Activated T-helper 2 cell treated with anti-CD3 and anti-CD28 coated beads, Interferon-gamma antibody, Interleukin-2, Interleukin-4, amounts not matched to agents 10 μg/mL and 5 μg/mL and 100 μg/mL, durations not matched to agents 14 hours and 24 hours and 36 hours (primary cell): ENCODE measurements at places on chromosomes 2 and 18.

DNA sequence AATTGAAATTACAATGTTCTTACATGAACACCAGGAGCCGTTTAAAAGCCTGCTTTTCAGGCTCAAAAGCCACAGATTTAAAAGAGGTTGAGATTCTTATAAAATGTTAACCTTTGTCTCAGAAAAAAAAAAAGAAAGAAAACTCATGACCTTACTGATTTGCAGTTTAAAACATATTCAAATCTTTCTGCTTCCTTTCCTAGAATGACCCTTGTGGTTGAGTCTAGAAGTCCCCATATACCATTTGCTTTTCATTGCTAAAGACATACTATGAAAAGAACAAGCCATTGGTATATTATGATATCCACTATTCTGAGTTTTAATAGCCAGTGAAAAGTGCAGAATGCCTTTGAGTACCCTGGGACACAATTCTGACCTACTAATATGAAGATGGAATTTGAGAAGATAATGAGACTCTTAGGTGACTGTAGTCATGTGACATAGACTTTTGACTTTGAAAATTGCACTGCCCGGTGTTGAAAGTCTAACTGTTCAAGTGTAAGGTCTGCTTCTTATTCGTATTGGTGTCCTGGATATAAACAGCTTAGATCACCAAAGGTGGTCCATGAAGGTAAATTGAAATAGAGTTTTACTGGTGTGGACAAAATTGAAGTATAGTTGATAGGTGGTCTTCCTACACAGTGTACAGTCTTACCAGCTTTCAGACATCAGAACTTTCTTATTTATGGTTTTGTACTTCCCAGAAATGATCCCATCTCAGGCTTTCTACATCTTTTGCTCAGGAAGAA, 117.0 kb downstream of the DOCK10 start:
- peaks cover 77% of the 10 kb centered on the region for H3K4me1 ChIP-seq
- no peaks in the 10 kb centered on the region for H3K27me3 ChIP-seq
- DNase-seq = no peak
- H3K4me3 ChIP-seq = peak overlapping the region; percentile 70
- H3K36me3 ChIP-seq = peaks cover 60% of the 10 kb centered on the region

DNA sequence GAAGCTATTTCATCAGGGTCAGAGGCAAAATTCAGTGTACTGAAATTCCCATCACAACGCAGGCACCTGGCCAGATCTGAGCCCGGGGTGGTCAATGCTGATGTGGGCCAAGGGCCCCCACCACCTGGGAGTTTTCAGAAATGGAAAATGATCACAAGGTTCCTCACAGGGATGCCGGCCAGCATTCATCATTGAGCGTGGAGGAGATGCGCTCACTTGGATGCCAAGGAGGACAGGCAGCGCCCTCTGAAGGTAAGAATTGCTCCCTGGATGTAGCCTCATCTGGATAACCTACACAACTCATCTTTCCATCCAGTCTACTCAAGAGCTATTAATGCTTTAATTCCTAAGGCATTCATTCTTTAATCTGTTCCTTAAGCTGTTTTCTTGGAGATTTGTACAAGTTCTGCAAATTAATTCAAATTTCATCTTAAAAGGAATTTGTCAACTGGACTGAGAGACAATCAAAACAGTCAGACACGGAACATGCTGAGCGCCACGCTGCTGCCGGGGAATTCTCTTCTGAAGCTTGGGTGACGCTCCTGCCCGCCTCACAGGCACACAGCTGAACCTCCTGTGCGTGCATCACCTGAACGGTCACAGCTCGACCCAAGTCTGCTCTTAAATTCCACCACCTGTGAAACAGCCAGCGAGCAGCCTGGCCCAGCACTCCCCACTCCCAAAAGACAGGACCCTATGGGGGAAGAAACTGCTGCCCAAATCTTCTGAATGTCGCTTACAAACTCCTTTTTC, 206.7 kb downstream of the HDAC4 start:
- H3K27ac ChIP-seq = no peak overlapping the region
- H3K36me3 ChIP-seq = peaks cover 36% of the 10 kb centered on the region
- peaks cover 3% of the 10 kb centered on the region for H3K4me1 ChIP-seq
- no peak overlapping the region for H3K4me3 ChIP-seq

DNA sequence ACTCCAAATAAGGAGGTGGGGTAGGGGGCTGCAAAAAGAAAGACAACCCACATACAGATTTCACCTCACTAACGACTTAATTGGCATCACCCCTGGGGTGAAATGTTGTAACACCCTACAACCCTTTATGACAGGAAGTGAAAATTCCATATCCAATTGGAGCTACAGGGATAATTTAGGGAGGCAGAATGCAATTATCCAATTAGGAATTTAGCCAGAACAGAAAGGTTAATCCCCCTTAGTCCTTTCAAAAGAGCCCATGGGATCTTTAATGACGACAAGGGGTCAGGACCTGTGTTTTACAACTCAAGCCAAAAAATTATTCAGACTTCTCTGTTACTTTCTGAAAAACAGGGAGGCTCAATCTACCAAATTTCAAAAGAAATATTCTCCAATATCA, 1027.1 kb downstream of the TMEM182 start:
- H3K27me3 ChIP-seq = no peaks in the 10 kb centered on the region
- no peak overlapping the region for H3K4me3 ChIP-seq
- no peak overlapping the region for H3K27ac ChIP-seq
- DNase-seq = no peak

- no peaks in the 10 kb centered on the region for H3K27me3 ChIP-seq
- no peak overlapping the region for H3K4me3 ChIP-seq
- no peak for DNase-seq
- no peak overlapping the region for H3K27ac ChIP-seq
Observed at GRCh38 chr2:194720462-194720861, 936.6 kb upstream of the SLC39A10 start.

DNA sequence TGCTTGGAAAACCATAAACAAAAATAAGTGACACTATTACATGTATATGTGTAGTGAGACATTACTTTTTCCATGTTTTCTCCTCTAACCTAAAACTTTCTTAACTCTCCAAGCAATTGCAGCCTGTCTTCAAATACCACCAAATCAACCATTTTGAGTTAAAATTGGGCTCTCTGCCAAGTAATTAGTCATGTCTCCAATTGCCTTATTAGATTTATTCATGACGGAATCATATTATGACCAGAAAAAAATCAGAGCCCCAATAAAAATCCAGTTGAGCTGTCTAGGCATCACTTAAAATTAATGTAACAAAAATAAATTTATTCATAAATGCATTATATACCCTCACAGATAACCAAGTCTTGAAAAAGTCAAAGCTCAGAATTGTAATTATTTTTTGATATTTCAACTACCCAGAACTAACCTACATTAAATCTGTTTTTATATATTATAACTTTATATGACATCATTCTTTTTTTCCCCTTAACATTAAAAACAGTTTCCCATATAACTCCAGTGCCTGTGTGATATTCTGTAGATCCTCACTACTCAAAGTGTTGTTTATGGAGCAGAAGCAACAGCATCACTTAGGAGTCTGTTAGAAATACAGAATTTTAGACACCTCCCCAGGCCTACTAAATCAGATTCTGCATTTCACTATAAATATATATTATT, 157.0 kb downstream of the ERBB4 start:
- H3K27me3 ChIP-seq = no peaks in the 10 kb centered on the region
- no peak overlapping the region for H3K27ac ChIP-seq
- no peaks in the 10 kb centered on the region for H3K4me1 ChIP-seq
- no peaks in the 10 kb centered on the region for H3K36me3 ChIP-seq

GRCh38 chr2:223725494-223725893, 111.9 kb downstream of the AP1S3 start:
- H3K27me3 ChIP-seq = peaks cover 3% of the 10 kb centered on the region
- no peaks in the 10 kb centered on the region for H3K36me3 ChIP-seq
- peaks cover 8% of the 10 kb centered on the region for H3K4me1 ChIP-seq
- H3K27ac ChIP-seq = no peak overlapping the region
- no peak for DNase-seq

GRCh38 chr18:26777351-26778053, 88.0 kb downstream of the AQP4 start:
- no peak overlapping the region for H3K4me3 ChIP-seq
- H3K4me1 ChIP-seq = no peaks in the 10 kb centered on the region
- H3K27me3 ChIP-seq = peaks cover 18% of the 10 kb centered on the region
- H3K36me3 ChIP-seq = no peaks in the 10 kb centered on the region

GRCh38 chr2:26246818-26247217, 2.1 kb downstream of the HADHB start:
- peaks cover 13% of the 10 kb centered on the region for H3K36me3 ChIP-seq
- peak overlapping the region; percentile 99 for H3K4me3 ChIP-seq
- H3K4me1 ChIP-seq = peaks cover 36% of the 10 kb centered on the region
- peak overlapping the region; percentile 63 for H3K27ac ChIP-seq
- DNase-seq = no peak

DNA sequence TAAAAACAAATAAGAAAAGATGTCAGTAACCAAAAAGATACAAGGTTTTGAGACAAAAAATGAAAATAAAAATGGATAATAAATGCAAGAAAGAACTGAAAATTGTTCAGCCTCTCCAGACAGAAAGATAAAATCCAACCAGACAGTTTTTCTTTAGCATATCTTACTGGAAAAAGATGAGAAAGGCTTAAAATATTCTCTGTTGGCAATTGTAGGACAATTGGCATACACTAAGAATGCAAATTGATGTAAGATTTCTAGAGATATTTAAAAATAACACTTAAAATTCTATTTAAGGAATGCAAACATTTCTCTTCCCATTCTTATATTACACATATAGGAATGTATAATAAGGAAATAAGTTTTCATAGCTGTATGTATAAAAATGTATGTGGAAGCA, 590.6 kb downstream of the DSC3 start:
- no peak overlapping the region for H3K27ac ChIP-seq
- DNase-seq = no peak
- H3K4me3 ChIP-seq = no peak overlapping the region
- no peaks in the 10 kb centered on the region for H3K27me3 ChIP-seq
- H3K4me1 ChIP-seq = no peaks in the 10 kb centered on the region
- H3K36me3 ChIP-seq = no peaks in the 10 kb centered on the region

DNA sequence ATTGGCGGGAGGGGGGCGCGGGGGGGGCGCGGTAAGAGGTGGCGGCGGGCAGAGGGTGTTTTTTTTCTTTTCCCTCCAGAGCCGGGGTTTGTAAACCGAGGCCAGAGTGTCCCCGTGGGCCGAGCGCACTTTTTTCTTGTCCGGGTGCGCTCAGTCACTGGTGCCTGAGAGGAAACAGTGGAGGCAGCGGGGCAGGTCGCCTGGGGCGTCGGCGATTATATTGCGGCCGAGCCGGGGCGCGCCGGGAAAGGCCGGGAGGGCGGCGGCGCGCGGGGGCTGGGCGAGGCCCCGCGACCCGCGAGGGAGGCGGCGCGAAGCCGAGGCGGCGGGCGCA, 275 bp downstream of the HOXD8 start:
- peaks cover 79% of the 10 kb centered on the region for H3K27me3 ChIP-seq
- no peaks in the 10 kb centered on the region for H3K36me3 ChIP-seq
- DNase-seq = no peak
- H3K27ac ChIP-seq = no peak overlapping the region
- H3K4me3 ChIP-seq = no peak overlapping the region

DNA sequence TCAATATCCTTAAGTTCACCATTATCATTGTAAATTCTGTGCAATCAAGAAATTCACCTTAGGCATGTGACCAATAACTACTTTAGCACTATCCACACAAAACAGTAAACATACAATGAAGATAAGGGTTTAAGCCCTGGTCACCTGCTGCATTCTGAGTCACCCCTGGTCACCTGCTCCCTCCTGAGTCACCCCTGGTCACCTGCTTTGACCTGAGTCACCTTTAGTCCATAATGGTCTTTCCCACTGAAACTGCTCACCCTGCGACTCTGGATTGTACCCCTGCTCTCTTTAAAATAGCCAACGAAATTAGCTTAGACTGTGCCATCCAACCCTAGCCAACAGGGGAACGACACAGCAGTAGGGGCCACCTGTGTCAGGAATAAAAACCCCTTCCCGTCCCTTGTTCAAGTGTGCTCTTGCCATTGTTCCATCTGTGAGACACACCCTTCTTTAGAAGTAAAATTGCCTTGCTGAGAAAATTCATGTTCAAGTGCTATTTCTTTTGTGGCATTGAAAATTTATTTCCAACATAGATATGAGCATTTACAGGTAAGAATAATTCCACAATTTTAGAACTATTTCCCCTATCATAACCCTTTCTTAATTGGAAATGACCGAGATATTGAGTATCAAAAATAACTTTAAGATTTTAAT, 902.8 kb downstream of the DSC3 start:
- no peaks in the 10 kb centered on the region for H3K36me3 ChIP-seq
- no peaks in the 10 kb centered on the region for H3K4me1 ChIP-seq
- no peaks in the 10 kb centered on the region for H3K27me3 ChIP-seq
- DNase-seq = no peak

DNA sequence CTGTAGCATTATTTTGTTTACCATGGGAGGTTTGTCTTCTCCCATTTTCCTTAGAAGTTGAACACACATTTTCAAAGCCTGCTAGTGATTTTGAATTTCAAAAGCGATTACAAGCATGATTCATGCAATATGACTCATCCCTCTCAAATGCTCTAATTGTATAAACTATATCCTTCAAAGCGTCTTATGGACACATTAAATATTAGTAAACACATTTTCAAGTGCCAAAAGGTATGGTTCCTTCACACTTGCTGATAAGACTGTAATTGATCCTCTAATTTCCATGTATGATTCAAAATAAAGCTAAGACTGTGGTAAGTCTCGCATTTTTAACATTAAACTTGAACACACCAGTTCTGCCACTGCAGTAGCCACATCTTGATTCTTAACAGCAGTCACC, 512.9 kb downstream of the LRRTM4 start:
- H3K27ac ChIP-seq = no peak overlapping the region
- no peak overlapping the region for H3K4me3 ChIP-seq
- no peaks in the 10 kb centered on the region for H3K4me1 ChIP-seq
- H3K27me3 ChIP-seq = no peaks in the 10 kb centered on the region

- no peaks in the 10 kb centered on the region for H3K36me3 ChIP-seq
- no peak overlapping the region for H3K27ac ChIP-seq
Observed at GRCh38 chr2:98393354-98393753, 47.1 kb downstream of the CNGA3 start.

- DNase-seq = no peak
- peaks cover 10% of the 10 kb centered on the region for H3K4me1 ChIP-seq
- H3K27me3 ChIP-seq = peaks cover 8% of the 10 kb centered on the region
Observed at GRCh38 chr2:60351802-60352201, 201.7 kb downstream of the BCL11A start.

DNA sequence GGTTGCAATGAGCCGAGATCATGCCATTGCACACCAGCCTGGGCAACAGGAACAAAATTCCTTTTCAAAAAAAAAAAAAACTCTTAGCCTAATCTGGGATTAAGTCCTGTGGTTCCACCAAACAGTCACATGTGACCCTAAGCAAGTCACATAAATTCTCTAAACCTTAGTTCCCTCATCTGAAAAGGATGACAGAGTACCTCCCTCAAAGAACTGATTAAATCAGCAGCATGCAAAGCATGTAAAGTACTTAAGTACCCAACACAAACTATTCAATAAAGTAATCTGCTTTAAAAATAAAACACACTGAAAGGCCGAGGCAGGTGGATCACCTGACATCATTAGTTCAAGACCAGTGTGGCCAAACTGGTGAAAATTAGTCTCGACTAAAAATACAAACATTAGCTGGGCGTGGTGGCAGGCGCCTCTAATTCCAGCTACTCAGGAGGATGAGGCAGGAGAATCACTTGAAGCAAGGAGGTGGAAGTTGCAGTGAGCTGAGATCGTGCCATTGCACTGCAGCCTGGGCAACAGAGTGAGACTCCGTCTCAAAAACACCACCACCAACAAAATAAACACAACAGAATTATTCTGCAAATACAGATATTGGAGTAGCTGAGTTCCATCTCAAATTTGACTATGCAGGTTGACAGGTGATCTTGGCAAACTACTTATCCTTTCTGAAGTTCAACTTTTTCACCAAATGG, 7.0 kb downstream of the USP34 start:
- H3K4me1 ChIP-seq = peaks cover 26% of the 10 kb centered on the region
- H3K36me3 ChIP-seq = peaks cover 14% of the 10 kb centered on the region
- no peak overlapping the region for H3K27ac ChIP-seq
- H3K4me3 ChIP-seq = no peak overlapping the region
- DNase-seq = no peak
- H3K27me3 ChIP-seq = no peaks in the 10 kb centered on the region
